Skin of body (tissue), 3 donors: ENCODE measurements at places on chromosomes 16 and 17. TPM values are rescaled to one million over a fixed set of nuclear protein-coding genes. Genes with fewer than 3 reads are reported as not detected.

DNA sequence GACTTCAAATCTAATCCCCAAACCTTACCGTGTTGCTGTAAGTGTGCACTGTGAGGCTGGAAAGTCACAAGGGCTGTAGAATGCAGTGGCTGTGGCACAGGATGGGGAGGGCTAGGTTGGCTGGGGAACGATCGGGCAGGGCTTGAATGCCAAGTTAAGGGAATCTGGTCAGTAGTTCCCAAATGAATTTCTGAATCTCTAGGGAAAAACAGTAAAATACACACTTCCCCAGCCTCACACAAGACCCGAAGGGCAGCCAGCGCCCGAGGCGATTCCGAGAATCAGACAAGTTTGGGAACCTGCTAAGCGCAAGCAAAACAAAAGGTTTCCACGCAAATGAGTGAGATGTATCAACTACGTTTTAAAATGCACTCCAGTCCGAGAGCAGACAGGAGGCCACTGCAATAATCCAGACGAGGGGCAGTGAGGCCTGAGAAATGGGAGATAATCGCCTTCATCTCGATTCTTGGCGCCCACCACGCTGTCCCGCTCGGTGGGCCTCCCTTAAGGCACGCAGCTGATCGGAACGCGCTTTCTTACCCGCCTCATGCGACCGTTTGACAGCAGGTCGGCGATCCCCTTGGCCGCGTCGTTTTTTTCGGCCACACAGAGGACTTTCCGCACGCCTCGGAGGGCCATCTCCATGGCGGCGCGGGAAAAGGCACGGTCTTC, 599 bp downstream of the TOP3A start:
- no peak for DNase-seq

Gene NPTX1
- 0.30 TPM for total RNA-seq

Gene G6PC1
- not detected for total RNA-seq

GRCh38 chr17:36647636-36648035, 46.3 kb downstream of the MRM1 start:
- DNase-seq, result no peak
